ENCODE measurements at places on chromosomes 7 and 10.
A peak's percentile ranks its signal among the peaks of the same experiment; 100 is the strongest.

- DNase-seq: peak; percentile 27
Measured at GRCh38 chr7:128829391-128830166, 627 bp upstream of the FLNC start.

GRCh38 chr7:24135003-24135817, 148.8 kb upstream of the NPY start:
- peak; percentile 28 for DNase-seq

DNA sequence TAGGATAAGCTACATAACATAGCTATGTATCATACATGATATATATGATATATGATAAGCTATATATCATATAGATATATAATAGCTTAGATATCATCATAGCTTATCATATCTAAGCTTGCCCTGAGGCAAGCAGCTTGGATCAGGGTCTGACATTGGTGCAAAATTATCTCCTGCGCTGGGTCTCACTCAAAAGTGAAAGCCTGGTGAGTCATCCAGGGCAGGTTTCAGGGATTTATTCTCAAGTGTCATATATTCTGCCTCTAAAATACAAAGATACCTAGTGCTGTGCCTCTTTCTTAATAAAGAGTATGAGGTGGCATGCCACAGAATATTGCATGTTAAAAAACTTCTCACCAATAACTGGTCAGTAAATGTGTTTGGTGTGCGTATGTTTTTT, 105.9 kb downstream of the CDC14C start:
- no peak for DNase-seq

- DNase-seq: no peak
Measured at GRCh38 chr10:63494951-63495350, 26.2 kb upstream of the REEP3 start.
